Inflammatory macrophage (primary cell): ENCODE measurements at places on chromosomes 16 and 17.

- DNase-seq, result no peak
These were observed 154.0 kb upstream of the MAF start for GRCh38 chr16:79754501-79754900.

GRCh38 chr17:55410722-55411462 lies 10.7 kb downstream of the MMD start:
- DNase-seq, result no peak

- DNase-seq, result no peak
These were observed 7.2 kb upstream of the JPT2 start for GRCh38 chr16:1670866-1671265.

DNA sequence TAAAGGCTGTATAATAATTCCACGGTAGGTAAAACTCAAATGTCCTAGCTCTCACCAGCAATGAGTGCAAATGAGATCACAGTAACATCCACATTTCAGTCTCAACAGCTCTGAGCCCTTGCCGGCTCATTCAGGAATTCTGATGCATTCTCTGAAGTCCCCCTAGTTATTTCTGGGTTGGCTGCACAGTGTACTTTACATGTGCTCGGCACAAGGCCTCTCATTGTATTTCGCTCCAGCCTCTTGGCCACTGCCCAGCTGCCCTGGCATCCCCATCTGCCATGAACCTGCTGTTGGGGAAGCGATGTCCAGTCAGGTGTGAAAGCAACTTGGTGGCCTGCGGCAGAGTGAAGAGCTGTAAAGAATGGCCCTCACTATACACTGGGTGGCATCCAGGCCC lies 14.3 kb downstream of the PRCD start:
- no peak for DNase-seq

DNA sequence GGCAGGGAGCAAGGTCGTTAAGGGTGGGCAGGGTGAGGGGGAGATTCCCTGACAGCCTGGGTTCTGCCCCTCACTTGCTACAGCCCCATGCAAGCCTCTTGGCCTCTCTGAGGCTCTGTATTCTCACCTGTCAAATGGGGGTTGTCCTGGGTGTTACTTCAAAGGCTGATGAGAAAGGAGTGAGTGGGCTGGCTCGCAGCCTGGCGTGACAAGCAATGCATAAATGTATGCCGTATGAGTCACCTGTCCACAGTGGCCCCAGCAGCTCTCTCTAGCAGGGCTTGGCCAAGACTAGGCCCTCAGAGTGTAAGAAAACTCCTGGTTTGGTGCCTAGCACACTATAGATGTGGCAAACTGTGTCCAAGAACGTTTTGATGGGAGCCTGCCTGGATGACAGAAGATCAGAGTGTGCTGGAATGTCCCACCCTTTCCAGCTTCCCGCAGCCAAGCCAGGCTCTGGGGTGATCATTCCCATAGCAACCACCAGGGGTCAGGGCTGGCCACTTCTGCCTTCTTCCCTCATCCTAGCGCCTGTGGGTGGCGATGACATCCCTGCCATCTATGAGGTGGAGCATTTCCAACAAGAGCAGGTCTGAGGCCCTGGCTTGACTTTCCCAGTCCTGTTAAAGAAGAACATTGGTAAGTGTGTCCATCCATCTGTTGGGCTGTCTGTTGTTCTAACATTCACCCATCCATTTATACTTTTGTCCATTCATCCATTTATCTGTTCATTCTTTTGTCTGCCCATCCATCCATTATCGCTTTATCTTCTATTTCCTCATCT lies 37.2 kb upstream of the ADGRG1 start:
- DNase-seq, result peak; percentile 77

DNA sequence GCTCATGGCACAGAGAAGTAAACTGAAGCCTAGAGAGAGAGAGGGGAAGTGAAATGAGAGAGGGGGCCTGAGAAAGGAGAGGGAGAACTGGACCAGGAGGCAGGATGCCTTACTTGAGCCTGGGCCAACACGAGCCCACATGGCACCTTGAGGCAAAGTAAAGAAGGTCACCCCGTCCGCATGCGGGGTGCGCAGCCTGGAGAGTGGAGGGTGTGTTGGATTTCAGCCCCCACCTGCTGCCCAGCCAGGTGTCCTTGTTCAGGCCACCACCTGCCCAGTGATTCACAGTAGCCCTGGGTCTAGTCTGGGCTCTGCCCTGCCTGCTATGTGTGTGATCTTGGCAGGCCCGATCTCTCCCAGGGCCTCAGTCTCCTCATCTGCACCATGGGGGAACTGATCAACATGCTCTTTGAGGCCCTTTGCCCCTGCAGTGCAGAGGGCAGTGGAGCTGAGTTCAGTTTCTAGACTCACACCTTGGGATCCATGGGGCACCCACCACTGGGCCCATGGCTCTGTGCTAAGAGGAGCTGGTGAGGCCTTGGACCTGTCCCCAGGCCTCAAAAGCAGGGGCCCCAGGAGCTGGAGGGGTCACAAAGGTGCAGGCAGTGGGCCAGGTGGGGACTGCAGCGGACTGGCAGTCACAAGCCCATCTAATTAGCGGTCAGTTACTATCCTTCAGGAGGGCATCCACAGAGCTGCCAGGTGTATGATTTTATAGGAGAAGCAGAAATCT lies 9.8 kb upstream of the DRC7 start:
- DNase-seq, result no peak

GRCh38 chr16:2004795-2005517 lies 4.7 kb downstream of the ZNF598 start:
- peak; percentile 67 for DNase-seq

- DNase-seq, result peak; percentile 6
These were observed 131.3 kb downstream of the AIPL1 start for GRCh38 chr17:6303664-6304063.

DNA sequence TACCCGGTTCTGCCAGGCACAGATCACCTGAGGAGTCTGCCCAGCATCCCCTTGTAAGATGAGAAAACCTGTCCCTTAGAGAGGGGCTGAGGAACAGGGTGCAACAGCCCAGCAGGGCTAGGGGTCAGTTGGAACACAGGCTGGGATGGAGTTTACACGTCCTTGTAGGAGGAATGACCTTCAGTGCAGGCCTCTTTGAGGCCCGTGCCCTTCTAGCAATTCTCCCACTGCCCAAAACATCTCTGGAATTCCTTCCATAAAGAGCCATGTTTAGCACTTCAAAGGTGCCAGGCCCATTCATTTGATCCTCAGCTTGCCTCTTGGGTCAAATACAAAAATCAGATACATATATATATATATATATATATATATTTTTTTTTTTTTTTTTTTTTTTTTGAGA lies 4.5 kb downstream of the CTNS start:
- no peak for DNase-seq

GRCh38 chr16:10225653-10226052 lies 43.4 kb upstream of the GRIN2A start:
- no peak for DNase-seq

- no peak for DNase-seq
These were observed 158.7 kb downstream of the KATNIP start for GRCh38 chr16:27708651-27709050.

- DNase-seq, result no peak
These were observed 4.1 kb downstream of the INPP5K start for GRCh38 chr17:1512351-1512750.

DNA sequence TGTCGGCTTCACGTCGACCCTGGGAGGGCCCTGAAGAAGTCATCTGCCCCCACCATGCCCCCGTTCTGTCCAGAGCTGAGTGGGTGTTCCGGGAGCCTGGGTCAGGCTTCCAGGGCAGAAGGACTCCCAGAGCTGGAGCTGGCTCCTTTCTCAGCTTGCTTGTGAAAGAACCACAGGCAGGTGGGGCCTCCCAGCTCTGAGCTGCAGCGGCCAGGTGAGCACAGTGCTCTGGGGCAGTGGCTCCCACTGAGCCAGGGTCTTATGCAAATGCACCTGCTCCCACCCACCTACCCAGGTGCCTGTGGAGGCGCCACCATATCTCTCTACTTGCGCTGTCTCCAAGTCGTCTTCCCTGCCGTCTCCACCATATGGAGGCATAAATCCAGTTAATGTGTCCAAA lies 140.0 kb upstream of the RPL38 start:
- no peak for DNase-seq
